ENCODE measurements at places on chromosomes 4 and X.
A peak's percentile ranks its signal among the peaks of the same experiment; 100 is the strongest.

- DNase-seq: no peak
These were observed 6.8 kb downstream of the PPARGC1A start for GRCh38 chr4:23882976-23883531.

- DNase-seq: no peak
These were observed 44.9 kb downstream of the CCNG2 start for GRCh38 chr4:77201857-77202256.

DNA sequence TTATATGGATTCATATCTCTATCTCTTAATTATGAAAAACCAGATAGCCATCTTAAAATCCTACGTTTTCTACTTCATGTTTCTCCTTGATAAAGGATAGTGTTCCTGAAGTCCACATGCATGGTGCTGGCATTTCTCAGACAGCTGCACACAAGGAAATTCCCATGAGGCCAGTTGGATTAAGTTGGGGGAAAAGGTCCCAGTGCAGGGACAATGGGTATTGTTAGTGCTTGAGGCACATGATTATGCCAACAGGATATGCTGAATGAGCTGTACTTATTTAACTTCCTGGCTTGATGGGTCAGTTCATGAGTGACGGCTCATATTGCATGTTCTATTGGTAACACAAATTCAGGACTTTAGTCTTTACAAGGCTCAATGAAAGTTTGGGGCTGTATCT, 913.9 kb upstream of the NDST4 start:
- no peak for DNase-seq

GRCh38 chr4:149166876-149167275, 648.8 kb downstream of the IQCM start:
- DNase-seq: no peak

GRCh38 chr4:183503497-183504063, 1.3 kb upstream of the ING2 start:
- peak; percentile 39 for DNase-seq

DNA sequence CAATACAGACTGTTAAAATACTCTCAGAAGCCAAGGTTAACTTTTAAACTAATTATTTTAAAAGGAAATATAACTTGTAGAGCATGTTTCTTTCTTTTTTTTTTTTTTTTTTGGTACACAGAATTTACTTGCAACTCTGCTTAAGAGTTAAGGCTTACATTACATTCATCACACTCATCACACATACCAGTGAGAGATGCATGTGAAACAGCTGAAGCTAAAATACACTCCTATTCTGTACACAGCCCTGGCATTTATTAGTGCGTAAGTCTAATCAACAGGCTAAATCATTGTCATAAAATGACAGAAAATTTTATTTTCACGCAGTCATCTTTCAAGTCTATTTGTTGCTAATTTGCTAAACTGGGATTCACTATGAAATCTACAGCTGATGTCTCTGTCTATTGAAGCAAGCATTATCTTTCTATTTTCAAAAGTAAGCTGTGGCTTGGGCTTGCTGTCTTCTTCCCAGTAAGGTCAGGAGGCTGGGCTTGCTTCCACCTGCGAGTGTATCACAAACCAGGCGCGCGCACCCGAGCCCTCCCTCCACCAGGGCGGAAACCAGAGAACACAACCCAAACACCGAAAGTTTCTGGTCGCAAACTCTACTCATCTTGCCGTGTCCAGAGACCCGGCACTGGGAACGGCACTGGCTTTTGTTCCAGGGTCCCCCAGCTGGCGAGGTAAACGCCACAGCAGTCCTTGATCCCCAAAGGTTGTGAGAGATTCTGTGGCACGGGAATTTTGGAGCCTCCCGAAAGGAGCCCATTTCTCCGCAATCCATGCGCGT, 3.9 kb downstream of the MAML3 start:
- DNase-seq: peak; percentile 21

GRCh38 chr4:66564901-66565651, 894.8 kb upstream of the EPHA5 start:
- DNase-seq: no peak

GRCh38 chr4:148420397-148420796, 21.8 kb downstream of the NR3C2 start:
- DNase-seq: no peak

GRCh38 chr4:6984612-6985425, 58.4 kb upstream of the TADA2B start:
- no peak for DNase-seq

DNA sequence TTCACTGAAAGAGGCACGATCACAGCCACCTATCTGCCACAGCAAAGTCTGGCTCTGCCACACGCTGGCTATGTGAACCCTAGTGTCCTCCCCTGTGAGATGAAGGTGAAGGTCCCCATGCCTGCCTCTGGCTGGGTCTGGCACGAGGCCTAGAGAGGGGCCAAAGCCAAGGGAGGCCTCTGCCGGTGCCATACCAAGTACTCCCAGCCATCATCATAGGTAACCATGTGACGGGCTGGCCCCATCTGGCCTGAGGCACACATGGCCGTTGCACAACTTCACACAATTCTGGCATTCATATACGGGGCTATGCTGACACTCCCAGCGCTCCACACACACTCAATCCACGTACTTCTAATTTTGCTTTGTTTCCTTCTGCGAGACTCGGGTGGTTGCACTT, 15.3 kb downstream of the NOP14 start:
- DNase-seq: no peak

GRCh38 chrX:31545726-31546125, 473.9 kb upstream of the FTHL17 start:
- no peak for DNase-seq

GRCh38 chr4:22607382-22607781, 85.4 kb upstream of the GBA3 start:
- DNase-seq: no peak

DNA sequence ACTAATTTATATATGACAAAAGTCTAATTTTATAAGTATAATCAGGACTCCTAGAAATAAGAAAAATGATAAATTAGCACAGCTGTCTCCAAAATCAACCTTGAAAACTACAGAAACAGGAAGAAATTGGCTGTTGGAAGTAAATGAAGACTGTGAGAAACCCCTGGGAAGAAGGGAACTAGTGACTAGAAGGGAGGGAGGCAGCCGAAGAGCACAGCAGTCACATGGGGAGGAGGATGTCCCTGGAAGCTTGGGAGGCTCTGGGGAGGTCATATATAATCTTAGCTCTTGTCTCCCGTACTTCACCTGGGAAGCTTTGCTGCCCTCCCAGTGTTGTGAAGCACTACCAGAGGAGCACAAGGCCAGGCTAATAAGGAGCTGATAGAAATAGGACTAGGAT, 8.9 kb upstream of the TMA16 start:
- no peak for DNase-seq

DNA sequence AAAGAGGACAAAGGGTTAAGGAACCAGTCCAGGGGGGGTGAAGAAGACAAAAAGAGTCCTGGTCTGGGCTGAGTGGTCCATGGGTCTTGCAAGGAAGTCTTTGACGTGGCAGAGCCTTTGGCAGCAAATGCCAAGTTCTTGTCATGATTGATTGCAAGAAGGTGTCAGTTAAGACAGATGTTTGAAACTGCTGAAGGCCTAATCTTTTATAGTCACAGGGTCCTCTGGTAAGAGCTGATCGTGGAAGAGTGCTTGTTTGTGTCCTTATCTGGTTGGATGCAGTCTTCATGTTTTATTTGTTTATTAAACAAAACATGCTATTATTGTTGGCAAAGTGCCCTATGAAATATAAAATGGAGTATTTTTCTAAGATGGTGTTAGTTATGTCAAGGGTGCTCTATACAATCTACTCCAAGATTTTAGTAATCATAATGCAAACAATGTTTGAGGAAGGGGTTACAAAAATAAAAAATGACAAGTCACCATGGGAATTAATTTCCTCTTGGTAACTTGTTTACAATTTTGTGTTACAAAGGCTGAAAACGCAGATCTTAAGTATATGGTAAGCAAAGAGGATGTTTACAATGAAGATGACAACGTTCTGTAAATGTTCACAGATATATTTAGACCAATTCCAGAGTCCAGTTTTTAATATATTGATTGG, 85.9 kb downstream of the MAGED4 start:
- peak; percentile 35 for DNase-seq

DNA sequence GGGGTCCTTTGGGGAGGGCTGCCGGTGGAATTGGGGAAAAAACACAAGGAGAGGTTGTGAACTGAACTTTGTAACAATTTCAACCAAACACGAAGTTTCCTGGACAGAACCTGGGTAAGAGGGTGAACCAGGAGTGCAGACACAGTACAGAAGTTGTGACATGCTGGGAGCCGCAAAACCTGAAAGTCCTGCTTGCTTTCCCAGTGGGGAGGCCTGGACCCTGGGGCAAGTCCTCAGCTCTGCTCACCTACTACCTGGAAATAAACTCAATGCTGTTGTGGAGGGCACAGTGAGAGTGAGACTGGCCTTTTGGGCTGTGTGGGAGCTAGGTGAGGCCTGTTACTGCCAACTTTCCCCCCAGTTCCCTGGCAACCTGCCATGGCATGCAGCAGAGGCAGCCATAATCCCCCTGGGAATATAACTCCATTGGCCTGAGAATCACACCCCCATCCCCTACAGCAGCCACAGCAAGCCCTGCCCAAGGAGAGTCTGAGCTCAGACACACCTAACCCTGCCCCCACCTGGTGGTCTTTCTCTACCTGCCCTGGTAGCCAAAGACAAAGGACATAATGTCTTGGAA, 162.8 kb downstream of the THOC2 start:
- no peak for DNase-seq

- no peak for DNase-seq
These were observed 56.7 kb upstream of the ATOH1 start for GRCh38 chr4:93771640-93772411.

DNA sequence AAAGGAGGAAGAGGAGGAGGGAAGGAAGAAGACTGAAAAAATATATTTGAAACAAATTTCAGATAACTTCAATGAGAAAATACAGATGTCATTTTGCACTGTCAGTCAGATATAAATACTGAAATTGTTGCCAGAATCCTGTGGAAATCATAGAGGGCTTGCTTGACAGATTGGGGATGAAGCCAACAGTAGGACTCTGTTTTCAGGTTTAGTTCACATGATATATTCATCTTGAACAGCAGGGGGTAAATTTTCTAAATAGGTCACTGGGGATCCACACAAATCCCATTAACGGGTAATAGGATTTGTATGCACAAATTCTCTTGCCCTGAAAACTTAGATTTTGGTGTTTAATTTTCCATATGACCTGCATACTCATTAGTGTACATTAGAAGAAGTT, 103.3 kb upstream of the PCDH18 start:
- no peak for DNase-seq

DNA sequence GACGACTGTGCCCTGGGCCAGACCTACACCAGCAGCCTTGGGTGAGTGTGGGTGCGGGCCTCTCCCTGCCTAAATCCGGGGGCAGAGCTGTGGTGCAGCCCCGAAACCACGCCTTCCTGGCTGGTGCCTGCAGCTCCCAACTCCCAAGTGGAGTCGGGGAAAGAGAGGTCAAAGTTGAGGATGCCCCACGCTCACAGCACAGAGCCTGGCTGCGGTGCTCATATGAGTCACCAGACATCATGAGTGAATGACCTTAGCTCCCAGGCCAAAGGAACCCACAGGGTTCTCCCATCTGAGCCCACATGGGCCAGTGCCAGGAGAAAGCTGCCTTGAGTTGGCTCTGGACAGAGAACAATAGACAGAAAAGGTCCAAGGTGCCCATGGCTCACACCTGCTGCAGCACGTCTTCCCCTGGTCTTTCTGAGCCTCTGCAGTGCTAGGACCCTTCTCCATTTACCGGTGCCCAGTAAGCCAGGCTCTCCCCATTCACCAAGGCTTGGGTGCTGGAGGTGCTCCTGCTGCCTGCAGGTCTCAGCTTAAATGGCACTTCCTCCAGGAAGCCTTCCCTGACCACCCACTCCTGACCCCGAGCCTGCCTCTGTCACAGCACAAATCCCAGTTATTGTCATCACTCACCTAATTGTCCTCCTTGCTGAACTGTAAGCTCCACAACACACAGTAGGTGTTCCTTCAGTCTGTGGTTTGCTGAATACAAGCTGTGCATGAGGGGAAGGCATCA, 224.2 kb downstream of the AFAP1 start:
- no peak for DNase-seq

GRCh38 chr4:152810715-152811287, 31.0 kb downstream of the ARFIP1 start:
- DNase-seq: no peak

DNA sequence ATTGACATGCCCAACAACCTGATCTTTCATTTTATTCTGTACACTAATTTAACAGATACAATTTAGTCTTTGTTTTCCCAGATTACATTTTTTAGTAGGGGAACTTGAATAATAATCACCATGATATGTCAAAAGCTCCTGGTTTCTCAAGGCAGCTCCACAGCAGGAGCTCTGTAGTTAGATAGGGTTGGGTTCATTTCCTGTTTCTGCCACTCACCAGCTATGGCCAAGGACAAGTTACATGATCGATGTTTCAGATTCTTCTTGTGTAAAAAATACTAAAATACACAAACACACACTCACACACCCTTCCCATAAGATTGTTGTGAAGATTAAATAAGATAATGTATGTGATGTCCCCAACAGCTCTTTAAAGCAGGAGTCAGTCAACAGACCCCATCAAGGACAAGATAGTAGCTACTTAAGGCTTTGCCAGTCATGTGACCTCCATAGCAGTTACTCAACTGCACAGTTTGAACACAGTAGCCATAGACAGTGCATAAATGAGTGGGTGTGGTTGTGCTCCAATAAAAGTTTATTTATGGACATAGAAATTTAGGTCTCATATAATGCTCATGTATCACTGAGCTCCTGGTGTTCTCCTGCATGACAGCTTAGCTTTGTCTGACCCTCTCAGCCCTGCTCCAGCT, 18.4 kb downstream of the GUCY1A1 start:
- no peak for DNase-seq

DNA sequence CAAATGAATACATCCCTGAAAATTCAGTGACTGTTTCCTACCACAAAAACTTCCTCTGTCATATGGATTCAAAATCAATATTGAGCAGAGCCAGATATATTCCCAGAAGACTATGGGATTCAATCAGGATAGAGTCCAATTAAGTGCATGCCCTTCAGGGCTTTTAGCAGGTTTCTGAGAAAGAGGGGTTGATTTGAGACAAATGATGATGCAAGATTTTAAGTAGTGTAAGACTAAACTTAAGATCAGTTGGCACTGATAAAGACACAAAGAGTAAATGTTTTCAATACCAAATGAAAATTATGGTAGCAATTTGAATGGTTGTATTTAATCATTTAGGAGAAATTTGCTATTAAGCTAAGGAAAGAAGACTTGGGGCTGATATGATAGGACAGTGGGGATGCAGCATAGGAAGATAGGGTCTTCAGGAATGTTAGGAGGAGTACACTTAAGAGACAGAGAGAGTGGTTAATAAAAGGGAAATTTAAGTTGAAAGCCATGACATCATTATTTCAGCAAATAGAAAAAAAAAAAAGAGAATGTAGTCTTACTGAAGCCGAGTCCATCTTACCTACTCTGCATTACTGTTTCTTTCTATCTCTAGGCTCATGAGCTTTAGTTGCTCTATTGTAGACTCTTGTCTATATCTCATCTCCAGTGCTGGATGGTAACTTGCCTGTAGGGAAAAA, 32.0 kb upstream of the XK start:
- DNase-seq: peak; percentile 42

All from hematopoietic multipotent progenitor cell treated with erythropoietin and hydrocortisone succinate and interleukin-3 and kit ligand, for 15 days (in vitro differentiated cells).